ENCODE measurements at places on chromosomes 12 and 14. TPM values are rescaled to one million over a fixed set of nuclear protein-coding genes. Genes with fewer than 3 reads are reported as not detected.

GPR68 gene
- total RNA-seq, result 3.4 TPM

DNA sequence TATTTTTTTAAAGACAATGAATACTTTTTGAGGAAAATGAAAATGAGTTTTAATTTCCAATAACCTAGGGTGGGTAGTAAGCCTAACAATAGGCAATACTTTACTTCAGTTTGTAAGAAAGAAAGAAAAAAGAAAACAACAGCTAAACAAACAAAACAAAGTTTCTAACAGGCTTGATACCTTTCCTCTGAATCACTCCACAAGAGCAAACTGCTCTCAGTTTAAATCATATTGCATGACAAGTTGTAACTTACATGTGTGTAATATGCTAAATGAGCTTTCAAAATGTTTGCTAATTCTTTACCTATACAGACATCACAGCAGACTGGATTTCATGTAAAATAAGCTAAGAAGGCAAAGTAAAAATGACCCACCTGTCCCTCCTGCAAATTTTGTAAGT is 6.7 kb upstream of the LMO3 start:
- no peak for DNase-seq

GRCh38 chr12:132053338-132054330 is 90.5 kb downstream of the DDX51 start:
- DNase-seq, result no peak

DNA sequence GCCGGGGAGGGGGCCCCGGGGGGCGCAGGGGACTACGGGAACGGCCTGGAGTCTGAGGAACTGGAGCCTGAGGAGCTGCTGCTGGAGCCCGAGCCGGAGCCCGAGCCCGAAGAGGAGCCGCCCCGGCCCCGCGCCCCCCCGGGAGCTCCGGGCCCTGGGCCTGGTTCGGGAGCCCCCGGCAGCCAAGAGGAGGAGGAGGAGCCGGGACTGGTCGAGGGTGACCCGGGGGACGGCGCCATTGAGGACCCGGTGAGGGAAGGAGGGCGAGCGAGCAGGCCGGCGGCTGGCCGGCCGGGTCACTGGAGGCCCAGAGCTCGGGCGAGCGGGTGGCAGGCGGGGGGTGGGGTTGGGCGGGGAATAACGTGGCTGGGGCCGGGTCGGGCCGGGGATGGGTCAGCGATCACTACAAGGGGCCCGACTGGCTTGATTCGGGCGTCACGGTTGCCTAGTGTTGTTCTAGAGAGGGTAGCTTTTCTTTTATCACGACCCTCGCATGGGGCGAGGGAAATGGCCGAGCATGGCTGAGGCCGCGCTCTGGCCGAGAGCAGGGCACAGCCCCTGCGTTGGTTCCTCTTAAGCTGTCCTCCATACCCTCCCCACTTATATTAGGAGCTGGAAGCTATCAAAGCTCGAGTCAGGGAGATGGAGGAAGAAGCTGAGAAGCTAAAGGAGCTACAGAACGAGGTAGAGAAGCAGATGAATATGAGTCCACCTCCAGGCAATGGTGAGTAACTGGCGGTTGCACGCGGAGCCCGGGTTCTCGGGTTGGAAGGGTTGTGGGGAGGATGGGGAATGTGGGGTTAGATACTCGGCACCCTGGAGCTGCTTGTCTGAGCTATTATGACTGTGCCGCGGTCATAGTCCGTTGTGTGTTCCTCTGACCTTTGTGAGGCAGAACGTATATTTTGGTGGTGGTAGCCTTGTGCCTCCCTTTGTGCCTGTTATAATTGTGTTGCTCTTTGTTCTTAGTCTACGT is 603 bp downstream of the PABPN1 start:
- DNase-seq, result peak; percentile 80

DNA sequence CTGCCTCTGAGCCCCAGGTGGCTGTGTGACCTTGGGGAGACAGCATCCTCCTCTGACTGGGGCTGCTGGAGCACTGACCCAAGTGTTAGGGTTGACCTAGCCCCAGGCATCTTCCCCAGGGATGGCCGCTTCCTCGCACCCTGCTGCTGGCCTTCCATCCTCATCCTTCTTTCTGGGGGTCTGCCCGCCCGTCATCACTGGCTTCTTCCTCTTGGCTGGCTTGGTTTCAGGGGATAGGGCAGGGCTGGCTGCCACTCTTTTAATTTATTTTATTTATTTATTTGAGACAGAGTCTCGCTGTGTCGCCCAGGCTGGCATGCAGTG is 3.5 kb downstream of the TEDC1 start:
- no peak for DNase-seq

Measured in cardiac septum (tissue), 1 donor.